Stimulated activated CD8-positive, alpha-beta memory T cell treated with anti-CD3 and anti-CD28 coated beads, Interleukin-15, amount 100 ng/mL, for 24 hours (primary cell): ENCODE measurements at places on chromosomes 7 and 10.

DNA sequence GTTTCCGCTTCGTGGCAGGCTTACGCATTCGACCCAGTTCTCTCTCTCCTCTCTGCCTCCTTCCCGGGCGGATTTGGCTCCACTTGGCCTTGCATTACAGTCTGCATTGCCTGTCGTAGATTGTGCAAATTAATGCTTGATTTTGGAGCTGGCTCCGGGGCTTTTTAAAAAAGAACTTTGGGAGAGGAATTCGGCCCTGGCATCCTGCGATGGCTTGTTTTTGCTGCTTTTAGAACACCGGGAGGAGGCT, 767 bp downstream of the EIF4EBP2 start:
- DNase-seq, result no peak

- no peak for DNase-seq
Measured at GRCh38 chr7:20122073-20122472, 95.1 kb downstream of the MACC1 start.

DNA sequence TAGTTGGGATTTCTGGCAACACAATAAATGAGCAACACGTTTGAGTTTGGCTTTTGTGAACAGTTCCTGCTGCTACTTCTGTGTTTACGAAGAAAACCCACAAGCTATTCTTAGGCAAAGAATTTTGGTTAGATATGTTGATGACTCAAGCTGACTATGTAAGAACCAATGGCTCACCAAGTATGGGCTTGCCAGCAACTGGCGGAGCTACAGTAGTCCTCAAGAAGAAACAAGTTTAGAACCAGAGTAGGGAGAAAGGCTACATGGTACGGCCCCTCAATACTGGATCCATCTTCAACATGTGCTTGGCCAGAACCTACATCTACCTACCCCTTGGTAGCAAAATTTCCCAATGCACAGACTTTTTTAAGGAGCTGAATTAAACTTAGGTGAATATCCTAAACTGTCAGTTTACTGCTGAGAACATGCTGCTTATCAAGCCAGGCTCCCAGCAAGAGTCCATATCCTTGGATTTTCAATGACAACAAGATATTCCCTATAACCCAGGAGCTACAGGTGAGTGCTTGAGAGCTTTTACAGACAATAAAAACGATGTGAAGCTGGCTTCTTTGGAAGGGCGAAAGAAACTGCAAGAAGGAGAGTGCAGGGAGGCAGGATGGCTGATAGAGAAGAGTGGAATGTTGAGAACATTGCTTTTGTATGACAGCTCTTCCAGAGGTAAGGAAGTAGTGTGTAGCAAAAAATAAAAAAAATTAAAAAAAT, 74.3 kb upstream of the ASAH2 start:
- no peak for DNase-seq

DNA sequence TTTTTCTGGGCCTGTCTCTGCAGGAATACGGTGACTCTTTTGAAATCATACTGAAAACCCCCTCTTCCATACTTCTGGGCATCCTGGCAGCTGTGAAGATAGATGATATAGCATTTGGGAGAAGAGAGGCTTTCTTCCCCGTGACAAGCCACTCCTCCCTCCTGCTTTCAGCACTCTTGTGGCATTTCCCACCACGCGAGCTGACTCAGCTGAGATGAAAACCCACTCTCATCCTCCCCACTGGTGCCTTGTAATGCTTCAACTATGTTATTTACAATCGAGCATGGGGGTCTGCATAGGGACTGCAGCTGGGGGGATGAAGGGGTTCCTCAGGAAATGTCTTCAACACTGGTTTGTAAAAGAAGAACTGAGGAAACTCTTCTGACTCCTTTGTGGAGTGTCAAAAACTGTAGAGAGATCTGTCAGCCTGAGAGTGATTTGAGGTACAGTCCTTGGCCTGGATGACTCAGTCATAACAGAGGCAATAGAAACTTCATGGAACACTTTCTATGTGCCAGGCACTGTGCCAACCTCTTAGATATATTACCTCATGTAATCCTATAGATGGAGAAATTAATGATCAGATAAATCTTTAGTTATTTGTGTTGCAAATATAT, 1.7 kb upstream of the TBATA start:
- no peak for DNase-seq

GRCh38 chr7:139340808-139341057, 404 bp upstream of the FMC1 start:
- DNase-seq, result no peak

DNA sequence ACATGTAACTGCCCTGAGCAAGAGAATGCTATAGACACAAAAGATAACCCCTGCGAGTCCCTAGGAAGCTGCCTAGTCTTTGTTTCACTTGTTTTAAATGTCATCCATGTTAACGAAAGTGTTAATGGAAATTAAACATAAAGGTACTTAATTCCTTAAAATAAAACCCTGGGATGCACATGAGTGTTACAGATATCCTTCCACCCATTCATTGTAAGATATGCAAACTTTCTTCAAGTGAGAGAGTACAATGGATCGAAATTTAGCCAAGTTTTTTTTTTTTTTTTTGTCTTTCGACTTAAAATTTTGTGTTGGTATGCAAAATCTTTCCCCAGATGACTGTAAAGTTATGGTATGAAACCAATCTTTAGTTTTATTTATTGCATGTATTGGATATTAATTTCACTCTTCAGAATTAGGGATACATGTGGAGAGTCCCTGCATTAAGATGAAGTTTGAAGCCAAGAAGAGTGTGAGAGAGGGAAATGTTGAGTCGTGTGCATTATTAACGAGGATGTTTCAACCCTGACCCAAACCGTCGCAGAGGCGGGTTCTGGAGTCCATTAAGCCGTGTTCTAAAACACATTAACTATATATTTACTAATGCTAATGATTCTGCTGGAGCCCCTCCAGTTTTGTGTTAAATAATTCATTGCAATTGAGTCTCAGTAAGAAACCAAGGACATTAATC, 1.6 kb downstream of the CDK14 start:
- DNase-seq, result no peak

DNA sequence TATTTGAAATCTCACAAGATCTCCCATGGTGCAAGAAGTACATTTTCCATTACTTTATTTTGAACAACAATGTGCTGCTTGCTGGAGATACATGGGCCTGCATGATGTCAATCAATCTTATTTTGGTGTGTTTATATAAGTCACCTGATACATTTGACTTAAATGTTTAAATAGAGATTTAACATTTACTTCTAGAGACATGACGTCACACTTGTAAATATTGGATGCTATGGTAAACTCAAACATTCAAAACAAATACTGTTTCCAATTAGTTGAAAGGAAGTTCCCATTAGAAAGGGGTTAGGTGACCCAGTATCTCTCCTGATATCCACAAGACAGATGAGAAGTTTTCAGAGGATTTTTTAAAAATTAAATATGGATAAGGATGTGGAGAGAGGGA, 214.5 kb downstream of the NSUN6 start:
- DNase-seq, result no peak

GRCh38 chr7:37065779-37066271, 341.5 kb upstream of the AOAH start:
- no peak for DNase-seq

DNA sequence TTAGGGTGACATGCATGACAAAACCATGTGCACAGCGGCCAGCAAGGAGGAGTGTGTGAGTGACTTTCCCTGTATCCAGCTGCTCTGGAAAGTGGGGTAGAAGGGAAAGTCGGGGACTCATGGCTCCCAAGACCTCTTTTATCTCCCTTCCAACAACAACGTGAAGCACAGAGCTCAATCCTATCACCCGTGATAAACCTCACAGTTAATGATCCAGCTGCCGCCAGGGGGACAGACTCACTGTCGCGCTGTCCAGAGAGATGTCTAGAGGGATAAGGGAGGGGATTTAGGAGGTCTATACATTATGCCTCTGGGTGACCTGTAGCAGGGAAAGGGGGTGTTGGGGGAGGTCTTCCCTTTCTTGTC, 84.0 kb upstream of the SMNDC1 start:
- no peak for DNase-seq

DNA sequence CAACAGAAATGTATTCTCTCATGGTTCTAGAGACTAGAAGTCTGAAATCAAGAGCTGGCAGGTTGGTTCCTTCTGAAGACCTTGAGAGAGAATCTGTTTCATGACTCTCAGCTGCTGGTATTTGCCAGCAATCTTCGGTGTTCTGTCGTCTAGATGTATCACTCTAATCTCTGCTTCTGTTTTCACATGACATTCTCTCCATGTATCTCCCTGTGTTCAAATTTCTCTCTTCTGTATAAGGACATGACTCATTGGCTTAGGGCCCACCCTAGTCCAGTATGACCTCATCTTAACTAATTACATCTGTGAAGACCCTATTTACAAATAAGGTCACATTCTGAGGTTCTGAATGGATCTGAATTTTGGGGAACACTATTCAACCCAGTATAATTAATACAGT, 82.3 kb downstream of the ANKRD7 start:
- DNase-seq, result no peak

GRCh38 chr7:77940647-77941046, 142.1 kb downstream of the PHTF2 start:
- DNase-seq, result no peak

- DNase-seq, result no peak
Measured at GRCh38 chr7:140212100-140212881, 35.5 kb upstream of the KDM7A start.

DNA sequence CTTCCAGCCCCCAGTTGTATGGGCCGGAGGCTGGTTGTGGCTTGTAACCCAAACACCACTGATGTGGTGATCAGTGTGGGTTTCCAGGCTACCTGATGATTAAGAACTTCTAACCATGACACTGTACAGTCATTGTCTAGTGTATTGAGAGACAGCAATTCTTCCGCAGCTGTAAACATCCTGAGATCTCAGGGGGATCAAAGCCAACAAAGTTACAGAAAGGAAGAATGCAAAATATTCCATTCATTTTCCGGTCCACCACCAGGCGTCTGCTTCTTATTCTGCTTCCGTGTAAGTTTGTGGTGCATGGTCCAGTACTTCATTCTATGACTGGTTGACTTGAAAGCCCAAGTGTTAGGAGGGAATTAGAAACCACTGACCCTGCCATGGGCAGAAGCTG, 10.3 kb upstream of the GLI3 start:
- no peak for DNase-seq

- DNase-seq, result no peak
Measured at GRCh38 chr7:12802070-12802469, 114.6 kb downstream of the ARL4A start.

DNA sequence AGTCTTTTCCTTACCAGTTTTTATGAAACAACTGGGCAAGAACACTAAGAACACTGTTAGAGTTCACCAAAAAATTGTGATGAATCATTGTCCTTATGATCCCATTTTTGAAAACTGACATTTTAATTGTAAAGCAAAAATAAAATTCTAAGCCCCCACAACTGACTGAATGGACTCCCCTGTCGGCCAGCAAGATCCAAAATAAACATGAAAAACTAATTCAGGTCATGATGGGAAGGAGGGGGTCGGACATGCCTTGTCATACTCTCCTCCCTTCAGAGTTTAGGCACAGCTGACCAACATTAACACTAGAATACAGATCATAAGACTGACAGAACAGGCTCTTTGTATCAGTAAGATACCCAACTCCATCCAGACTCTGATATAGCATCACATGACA, 2.0 kb upstream of the RBAK start:
- DNase-seq, result no peak

DNA sequence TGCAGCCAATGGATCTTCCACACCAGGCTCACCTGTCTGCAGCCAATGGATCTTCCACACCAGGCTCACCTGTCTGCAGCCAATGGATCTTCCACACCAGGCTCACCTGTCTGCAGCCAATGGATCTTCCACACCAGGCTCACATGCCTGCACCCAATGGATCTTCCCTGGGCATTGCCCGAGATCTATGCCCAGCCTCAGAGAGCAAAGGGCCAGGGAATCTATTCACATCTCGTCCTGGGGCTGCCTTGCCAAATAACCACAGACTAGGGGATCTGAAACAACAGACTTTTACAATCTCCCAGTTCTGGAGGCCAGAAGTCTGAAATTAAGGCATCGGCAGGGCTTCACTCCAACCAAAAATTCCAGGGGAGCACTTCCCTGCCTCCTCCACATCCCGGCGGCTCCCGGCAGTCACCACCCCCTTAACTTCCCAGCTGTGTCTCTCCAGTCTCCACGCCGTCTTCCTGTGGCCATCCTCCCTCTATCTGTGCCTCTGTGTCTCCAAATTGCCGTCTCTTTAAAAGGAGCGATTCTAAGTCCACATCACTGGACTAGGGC, 92.4 kb upstream of the PPP2R2D start:
- DNase-seq, result no peak

DNA sequence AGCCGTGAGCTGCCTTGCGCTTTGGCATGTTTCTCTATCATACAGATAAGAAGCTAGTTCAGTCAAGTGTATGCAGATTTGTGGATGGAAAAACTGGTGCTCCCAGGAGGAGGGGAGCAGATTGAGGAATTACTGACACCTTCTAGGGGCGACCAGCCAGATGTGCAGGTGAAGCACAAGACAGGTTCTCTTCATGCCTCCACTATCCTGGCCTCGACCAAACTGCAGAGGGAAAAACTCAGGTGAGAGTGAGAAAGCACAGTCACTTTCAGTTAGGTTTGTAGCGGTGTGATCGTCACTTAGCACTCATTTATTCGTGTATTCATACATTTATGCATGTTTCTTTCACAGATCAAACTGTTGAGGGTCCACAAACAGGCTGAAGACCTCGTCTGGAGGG, 600 bp upstream of the DBNL start:
- no peak for DNase-seq

DNA sequence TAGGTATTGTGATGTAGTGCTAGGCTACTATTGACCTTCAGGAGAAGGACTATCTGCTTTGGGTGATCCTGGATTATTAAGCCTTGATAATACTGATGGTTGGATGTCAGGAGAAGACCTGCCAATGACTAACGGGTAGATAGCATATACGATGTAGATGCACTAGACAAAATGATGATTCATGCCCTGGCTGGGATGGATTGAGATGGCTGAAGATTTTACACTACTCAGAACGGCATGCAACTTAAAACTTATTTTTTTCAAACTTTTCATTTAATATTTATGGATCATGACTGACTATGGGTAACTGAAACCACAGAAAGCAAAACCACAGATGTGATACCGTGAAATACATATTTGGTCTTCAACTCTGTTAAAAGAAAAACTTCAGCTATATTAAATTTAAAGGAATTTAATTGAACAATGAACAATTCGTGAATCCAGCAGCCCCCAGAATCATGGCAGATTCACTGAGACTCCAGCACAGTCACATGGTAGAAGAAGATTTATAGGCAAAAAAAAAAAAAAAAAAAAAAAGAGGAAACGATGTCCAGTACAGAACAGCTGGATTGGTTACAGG, 124.6 kb upstream of the CDK13 start:
- no peak for DNase-seq

DNA sequence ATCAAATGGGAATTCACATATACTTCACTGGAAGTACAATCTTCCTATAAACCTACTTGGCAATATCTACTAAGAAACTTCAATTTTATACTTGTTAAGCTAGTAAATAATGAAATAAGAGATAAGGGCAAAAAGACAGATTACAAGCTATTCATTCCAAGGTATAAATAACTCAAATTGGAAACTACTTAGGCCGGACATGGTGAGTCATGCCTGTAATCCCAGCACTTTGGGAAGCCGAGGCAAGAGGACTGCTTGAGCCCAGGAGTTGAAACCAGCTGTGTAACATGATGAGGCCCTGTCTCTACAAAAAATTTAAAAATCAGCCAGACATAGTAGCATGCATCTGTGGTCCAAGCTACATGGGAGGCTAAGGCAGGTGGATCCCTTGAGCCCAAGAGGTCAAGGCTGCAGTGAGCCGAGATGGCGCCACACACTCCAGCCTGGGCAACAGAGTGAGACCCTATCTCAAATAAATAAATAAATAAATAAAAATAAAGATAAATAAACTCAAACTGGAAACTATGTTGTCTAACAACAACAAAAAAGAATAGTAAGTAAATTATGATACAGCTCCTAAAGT, 37.6 kb downstream of the ARHGAP21 start:
- DNase-seq, result no peak

- no peak for DNase-seq
Measured at GRCh38 chr10:47198221-47198620, 101.8 kb upstream of the GDF10 start.
